B cell (primary cell): ENCODE measurements at places on chromosomes 6 and 20. TPM values are rescaled to one million over a fixed set of nuclear protein-coding genes. Genes with fewer than 3 reads are reported as not detected.
A peak's percentile ranks its signal among the peaks of the same experiment; 100 is the strongest.

DNA sequence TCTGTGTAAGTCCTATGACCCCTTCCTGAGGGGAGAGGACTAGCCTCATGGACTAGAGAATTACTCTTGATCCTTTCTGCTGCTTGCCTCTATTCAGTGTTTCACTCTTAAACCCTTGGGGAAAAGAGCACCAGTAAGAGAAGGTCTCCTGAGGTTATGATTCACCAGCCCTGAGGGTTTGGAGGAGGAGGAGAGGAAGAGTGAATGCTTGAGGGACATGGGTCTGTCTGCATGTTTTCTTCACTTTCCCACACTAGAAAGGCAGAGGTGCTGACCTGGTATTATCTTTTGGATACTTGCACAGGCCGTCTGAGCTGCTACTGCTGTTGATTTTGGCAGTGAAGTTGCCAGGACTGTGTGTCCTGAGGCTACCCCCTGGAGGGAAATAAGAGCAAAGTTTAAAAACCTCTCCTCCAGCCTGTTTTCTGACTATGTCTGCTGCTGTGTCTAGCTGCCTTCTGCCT, 78.3 kb downstream of the CD109 start:
- no peak overlapping the region for H3K27ac ChIP-seq
- no peaks in the 10 kb centered on the region for H3K27me3 ChIP-seq
- no peaks in the 10 kb centered on the region for H3K4me1 ChIP-seq
- no peak overlapping the region for H3K4me3 ChIP-seq
- H3K36me3 ChIP-seq, result no peaks in the 10 kb centered on the region

GRCh38 chr20:18754030-18754652, 59.4 kb upstream of the SCP2D1 start:
- H3K4me1 ChIP-seq, result peaks cover 6% of the 10 kb centered on the region
- DNase-seq, result peak; percentile 36
- no peaks in the 10 kb centered on the region for H3K36me3 ChIP-seq
- H3K27me3 ChIP-seq, result no peaks in the 10 kb centered on the region
- H3K27ac ChIP-seq, result no peak overlapping the region
- H3K4me3 ChIP-seq, result no peak overlapping the region

- peaks cover 11% of the 10 kb centered on the region for H3K36me3 ChIP-seq
- H3K4me3 ChIP-seq, result no peak overlapping the region
- H3K27me3 ChIP-seq, result no peaks in the 10 kb centered on the region
- no peak overlapping the region for H3K27ac ChIP-seq
- H3K4me1 ChIP-seq, result no peaks in the 10 kb centered on the region
These were observed 54.8 kb upstream of the MAP7 start for GRCh38 chr6:136604928-136605510.

GRCh38 chr6:34672657-34673043, 23.9 kb downstream of the ILRUN start:
- DNase-seq, result peak; percentile 59
- peaks cover 69% of the 10 kb centered on the region for H3K4me1 ChIP-seq
- H3K36me3 ChIP-seq, result no peaks in the 10 kb centered on the region
- peak overlapping the region; percentile 98 for H3K27ac ChIP-seq
- no peak overlapping the region for H3K4me3 ChIP-seq

- H3K4me1 ChIP-seq, result peaks cover 26% of the 10 kb centered on the region
- no peak overlapping the region for H3K4me3 ChIP-seq
- no peaks in the 10 kb centered on the region for H3K36me3 ChIP-seq
- DNase-seq, result no peak
- no peak overlapping the region for H3K27ac ChIP-seq
These were observed 141.0 kb downstream of the OR2B2 start for GRCh38 chr6:27771235-27771634.

- no peaks in the 10 kb centered on the region for H3K27me3 ChIP-seq
- no peaks in the 10 kb centered on the region for H3K36me3 ChIP-seq
- H3K4me3 ChIP-seq, result no peak overlapping the region
These were observed 11.5 kb downstream of the PXT1 start for GRCh38 chr6:36431197-36431596.

GRCh38 chr20:49687595-49688567, 25.8 kb downstream of the B4GALT5 start:
- no peaks in the 10 kb centered on the region for H3K27me3 ChIP-seq
- H3K4me1 ChIP-seq, result no peaks in the 10 kb centered on the region
- no peaks in the 10 kb centered on the region for H3K36me3 ChIP-seq
- H3K4me3 ChIP-seq, result no peak overlapping the region

DNA sequence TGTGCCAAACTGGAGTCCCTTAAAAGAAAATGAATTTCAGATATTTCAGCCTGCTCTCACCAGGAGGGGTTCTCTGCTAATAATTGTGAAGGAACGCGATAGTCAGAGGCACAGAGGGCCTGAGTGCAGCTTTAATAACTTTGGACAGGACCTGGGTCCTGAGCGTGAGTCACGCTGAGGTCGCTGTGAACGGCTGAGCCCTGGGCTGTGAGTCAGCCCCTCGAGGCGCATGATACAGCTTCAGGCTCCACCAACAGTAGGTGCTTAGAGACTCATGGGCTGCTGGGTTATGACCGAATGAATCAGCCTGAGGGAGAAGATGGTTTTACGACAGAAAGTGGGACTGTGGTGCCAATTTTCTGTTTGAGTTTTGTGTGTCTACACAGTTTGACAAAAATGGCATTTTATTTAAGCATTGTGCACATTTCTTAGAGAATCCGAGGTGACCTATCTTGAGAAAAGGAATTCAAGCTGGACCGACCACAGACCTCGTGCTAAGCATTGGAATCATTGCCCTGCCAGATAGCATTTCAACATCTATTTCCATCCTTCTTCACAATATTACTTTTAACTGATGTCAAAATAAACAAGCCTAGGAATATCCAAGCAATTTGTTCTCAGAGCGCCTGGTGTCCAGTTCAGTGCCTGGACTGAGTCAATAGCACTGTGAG, 183.0 kb downstream of the THBS2 start:
- no peak overlapping the region for H3K4me3 ChIP-seq
- no peaks in the 10 kb centered on the region for H3K4me1 ChIP-seq
- no peak for DNase-seq

DNA sequence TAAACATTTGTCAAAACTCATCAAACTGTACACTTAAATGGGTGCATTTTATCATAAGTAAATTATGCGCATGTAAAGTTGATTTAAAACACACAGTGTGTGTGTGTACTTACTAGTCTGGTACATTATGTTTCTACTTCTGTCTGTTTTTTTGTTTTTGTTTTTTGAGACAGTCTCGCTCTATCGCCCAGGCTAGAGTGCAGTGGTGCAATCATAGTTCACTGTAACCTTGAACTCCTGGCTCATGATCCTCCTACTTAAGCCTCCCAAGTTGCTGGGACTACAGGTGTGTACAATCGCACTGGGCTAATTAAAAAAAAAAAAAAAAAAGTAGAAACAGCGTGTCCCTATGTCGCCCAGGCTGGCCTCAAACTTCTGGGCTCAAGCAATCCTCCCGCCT, 23.0 kb upstream of the FKBP5 start:
- no peaks in the 10 kb centered on the region for H3K4me1 ChIP-seq
- no peak for DNase-seq
- H3K36me3 ChIP-seq, result no peaks in the 10 kb centered on the region
- H3K27me3 ChIP-seq, result no peaks in the 10 kb centered on the region
- no peak overlapping the region for H3K27ac ChIP-seq

GRCh38 chr20:32894026-32894483, 35.3 kb downstream of the EFCAB8 start:
- no peaks in the 10 kb centered on the region for H3K36me3 ChIP-seq
- no peak overlapping the region for H3K4me3 ChIP-seq
- H3K4me1 ChIP-seq, result no peaks in the 10 kb centered on the region
- H3K27ac ChIP-seq, result no peak overlapping the region
- no peak for DNase-seq

GPR6 gene
- not detected in 2 replicates for total RNA-seq

- DNase-seq, result no peak
- no peak overlapping the region for H3K27ac ChIP-seq
- no peak overlapping the region for H3K4me3 ChIP-seq
- peaks cover 6% of the 10 kb centered on the region for H3K36me3 ChIP-seq
- H3K27me3 ChIP-seq, result no peaks in the 10 kb centered on the region
These were observed 24.1 kb downstream of the FASTKD5 start for GRCh38 chr20:3135507-3136070.
